ENCODE measurements at places on chromosomes 4 and X.

DNA sequence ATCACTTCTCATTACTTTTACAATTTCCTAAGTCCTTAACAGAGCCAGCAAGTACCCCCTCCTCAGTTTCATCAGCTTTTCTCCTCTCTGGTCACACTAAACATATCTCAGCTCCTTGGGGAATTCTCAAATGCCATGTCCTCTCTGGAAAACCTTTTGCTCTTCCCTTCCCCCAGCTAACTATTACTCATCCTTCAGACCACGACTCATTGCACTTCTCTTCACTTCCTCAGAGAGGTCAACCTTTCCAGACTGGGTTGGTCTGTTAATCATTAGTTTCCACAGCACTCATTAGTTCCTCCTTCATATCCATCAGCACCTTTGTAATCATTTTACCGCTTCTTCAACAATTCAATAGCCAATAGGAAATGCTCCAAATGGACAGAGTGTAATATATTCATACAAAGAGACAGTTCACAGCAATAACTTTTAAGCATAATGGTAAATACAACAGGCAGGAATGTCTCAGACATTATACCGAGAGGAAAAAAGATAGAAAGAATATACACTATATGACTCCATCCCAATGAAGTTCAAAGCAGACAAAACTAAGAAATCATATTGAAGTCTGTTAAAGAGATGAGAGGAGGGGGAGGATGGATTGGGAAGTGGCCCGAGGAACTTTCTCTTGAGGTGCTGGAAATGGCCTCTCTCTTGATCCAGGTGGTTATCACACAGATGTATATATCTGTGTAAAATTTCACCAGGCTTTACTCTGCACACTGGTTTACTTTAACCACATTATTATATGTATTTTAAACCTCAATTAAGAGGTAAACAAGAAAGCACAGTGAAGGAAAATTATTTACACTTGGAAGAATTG lies 39.6 kb downstream of the DDX60L start:
- DNase-seq, result no peak

DNA sequence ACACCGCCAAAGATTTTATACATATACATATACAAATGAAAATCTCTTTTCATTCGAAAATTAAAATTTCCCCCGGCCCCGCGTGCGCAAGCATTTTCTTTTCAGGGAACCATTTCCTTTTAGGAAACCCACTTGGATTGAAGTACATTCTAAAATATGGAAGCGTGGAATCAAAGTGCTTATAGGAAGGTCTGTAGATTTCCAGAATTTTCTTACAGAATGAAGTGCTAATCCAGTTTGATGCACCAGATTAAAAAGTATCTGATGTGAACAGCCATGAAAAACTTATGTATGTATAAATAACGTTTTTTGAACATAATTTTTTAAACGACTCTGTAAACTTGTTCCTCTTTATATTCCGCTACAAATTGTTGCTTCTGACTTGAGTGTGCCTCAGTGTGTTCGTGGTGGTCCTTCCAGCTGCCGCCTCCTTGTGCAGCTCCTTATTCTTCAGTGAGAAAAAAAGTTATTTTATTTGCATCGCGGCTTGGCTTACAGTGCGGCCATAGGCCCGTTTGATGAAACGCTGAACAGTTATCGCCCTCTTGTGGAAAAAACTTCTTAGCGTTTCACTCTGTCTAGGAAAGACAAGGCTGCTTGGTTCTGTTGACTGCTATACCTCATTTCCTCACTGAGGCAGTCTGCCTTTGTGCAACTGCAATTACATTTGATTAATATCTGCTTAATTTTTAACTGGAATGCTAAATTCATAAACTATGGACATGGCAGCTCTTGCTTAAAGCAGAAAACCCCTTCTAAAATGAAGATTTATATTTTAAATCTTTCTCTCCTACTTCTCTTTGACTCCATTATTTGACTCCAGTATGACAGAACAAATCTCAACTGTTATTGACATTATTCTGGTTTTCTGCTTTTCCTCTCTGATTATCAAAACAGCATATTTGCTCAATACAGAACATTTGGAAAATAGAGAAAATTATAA lies 4.7 kb upstream of the NKX6-1 start:
- no peak for DNase-seq

- no peak for DNase-seq
Observed at GRCh38 chr4:123109139-123109538, 186.7 kb upstream of the NUDT6 start.

GRCh38 chr4:153447175-153447905 lies 18.8 kb upstream of the TMEM131L start:
- DNase-seq, result no peak

DNA sequence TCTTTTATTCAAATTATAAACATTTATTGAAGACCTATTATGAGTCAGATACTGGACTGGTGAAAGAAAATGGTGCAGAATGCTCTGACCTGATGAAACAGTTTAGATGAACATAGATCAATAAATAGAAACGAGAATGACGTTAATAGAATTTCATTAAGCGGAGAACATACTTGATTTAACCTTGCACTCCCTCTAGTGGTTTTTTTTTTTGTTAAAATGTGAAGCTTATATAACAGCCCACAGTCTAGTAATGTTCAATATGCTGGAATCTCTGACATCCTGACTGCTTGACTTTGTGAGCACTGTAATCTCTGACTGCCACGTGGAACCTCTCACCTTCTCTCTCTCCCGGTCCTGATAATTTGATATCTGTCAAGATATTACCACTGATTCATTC lies 32.3 kb downstream of the HDAC8 start:
- DNase-seq, result no peak

- DNase-seq, result no peak
Observed at GRCh38 chr4:25172961-25173915, 13.0 kb upstream of the SEPSECS start.

- no peak for DNase-seq
Observed at GRCh38 chrX:113124693-113125092, 284.1 kb upstream of the AMOT start.

GRCh38 chr4:15348695-15349094 lies 79.1 kb upstream of the C1QTNF7 start:
- DNase-seq, result no peak

GRCh38 chr4:98222306-98222705 lies 38.9 kb upstream of the RAP1GDS1 start:
- DNase-seq, result no peak

DNA sequence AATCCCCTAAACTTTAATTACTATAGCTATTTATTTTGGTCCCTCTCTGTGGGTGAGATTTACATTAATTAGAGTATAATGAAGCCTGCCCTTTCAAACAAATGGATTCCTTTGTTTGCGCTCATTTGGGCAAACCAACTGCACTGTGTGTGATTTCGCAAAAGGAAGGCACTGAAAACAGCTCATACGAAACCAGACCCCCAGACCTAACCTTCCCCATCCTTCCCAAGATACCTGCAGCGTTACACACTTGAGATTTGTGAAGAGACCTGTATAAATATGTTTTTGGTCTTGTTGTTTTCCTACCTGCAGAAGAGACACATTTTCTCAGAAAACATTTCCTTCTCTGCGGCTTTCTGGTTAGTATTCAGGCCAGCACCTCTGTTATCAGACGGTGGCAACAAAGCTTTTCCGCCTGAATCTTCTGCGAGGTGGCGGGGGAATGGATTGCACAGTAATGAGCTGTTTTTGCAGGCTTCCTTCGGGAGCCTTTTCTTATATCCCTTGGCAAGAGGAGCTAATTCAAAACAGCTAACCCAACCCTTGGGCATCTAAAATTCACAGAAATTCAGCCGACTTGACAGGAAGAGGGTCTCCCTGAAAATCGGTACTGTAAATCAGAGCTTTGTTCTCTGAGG lies 47.6 kb downstream of the CBLL2 start:
- DNase-seq, result no peak

DNA sequence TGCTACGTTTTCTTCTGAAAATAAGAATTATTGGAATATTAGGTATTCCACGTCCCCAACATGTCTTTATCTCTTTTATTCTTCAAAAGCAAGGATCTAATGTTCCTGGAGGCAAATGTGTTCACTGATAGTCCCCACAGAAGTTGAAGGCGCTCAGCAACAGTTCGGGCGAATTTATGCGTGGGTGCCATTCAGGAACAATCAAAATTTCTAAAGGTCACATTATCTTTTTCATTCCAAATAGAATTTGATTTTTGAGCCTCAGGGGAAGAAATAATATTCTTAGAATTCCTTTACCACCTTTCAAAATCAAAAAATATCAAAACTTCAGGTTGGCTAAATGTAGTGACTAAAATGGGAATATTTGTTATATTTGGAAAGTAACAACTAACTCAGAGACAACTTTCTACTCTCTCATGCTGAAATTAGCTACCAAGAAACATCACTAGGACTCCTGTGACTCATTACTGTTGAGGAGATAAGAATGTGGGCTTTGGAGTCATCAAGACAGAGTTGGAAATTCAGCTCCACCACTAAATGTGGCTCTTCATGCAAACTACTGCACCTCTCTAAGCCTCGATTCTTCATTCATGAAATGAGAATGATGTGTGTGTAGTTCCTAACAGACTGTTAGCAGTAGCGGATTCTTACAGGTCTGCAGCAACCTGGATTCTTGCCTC lies 72.3 kb upstream of the KIT start:
- no peak for DNase-seq

DNA sequence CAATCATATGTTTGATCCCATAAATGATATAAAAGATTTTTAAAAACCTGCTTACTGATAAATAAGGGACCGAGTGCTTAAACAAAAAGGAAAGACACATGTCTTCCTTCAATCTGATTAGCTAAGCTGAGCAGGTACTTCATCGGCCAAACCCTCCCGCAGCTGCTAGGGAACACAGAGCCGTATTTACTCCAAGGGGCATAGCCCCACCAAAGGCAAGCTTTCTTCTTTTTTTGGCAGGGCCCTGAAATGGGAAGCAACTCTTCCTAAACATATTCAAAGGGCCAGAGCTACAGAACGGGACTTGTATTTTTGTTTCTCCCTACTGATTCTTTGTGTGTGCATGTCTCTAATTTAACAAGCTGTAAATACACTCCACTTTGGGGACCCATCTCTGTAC lies 337.3 kb downstream of the NLGN4X start:
- no peak for DNase-seq

- no peak for DNase-seq
Observed at GRCh38 chrX:124117325-124117724, 155.8 kb downstream of the STAG2 start.
